Cortex of kidney (tissue), 1 donor: ENCODE measurements at places on chromosomes 16 and 17.

DNA sequence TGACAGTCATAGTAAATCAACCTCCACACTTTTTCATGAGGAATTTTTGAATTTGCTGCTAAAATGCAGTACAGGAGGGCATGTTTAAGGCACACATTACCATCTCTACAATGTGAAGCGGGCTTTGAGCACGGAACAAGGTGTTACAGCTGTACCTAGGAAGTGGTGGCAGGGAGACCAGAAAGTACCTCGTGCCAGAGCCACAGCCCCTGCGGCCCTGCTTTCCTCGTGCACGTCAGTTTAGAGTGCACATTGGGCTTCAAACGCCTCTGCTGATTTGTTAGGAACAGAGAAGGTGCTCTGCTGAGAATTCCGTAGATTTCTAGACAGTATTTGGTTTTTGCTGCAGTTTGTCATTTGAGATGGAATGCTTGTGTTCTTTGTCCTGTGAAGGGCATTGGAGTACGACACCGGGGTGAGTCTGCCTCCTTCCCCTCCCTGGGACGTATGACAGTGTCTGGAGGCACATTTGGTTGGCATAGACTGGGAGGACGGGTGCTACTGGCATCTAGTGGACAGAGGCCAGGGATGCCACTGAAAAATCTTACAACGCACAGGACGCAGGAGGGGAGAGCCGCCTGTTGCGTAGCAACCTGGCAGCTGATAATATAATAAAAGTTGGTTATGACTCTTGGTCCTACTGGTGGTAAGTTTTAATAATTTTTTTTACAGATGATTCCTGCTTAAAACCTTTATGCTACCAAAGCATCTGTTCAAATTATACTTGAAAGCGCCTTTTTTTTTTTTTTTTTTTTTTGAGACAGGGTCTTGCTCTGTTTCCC lies 9.1 kb downstream of the FOXK2 start:
- no peak for DNase-seq

DNA sequence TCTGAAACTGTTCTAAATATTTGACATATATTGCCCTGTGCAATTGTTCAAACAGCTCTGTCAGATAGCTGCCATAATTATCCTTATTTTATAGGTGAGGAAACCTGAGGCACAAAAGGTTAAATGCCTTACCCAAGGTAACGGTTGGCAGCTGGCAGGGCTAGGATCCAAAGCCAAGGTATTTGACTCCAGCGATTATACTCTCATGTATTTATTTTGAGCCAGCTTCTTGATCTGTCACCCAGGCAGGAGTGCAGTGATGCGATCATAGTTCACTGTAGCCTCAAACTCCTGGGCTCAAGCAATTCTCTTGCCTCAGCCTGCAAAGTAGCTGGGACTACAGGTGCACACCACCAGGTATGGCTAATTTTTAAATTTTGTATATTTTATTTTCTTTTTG lies 7.2 kb downstream of the ENO3 start:
- no peak for DNase-seq

- DNase-seq, result no peak
Observed at GRCh38 chr16:29789775-29790182, 772 bp upstream of the KIF22 start.

DNA sequence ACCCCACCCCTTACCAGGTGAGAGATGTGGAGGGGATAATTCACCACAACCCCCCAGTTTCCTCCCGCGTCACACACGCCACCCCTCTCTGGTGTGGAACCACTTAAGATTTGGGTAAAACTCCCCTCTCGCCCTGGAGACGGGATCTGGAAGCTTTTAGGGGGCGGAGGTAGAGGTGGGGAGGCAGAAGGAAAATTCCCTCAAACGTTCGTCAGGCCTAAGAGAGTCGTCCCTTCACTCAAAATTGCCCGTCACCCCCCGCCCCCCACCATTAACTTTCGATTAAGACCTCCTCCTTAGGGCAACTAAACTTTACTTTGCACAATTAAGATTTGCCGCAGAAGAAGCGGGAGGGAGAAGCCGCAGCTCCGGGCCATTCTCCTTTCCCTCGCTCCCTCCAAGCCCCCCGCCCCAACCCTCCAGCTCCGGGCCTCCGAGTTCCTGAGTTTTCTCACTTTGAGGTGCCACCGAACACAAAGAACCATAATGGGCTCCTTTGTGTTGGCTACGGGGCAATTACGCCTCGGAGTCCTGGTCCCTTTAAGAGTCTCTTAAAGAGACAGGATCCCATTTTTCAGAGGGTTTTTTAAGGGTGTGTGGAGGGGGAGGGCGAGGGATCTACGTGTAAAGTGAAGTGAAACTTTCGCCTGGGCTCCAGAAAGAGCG lies 985 bp upstream of the FZD2 start:
- DNase-seq, result no peak

DNA sequence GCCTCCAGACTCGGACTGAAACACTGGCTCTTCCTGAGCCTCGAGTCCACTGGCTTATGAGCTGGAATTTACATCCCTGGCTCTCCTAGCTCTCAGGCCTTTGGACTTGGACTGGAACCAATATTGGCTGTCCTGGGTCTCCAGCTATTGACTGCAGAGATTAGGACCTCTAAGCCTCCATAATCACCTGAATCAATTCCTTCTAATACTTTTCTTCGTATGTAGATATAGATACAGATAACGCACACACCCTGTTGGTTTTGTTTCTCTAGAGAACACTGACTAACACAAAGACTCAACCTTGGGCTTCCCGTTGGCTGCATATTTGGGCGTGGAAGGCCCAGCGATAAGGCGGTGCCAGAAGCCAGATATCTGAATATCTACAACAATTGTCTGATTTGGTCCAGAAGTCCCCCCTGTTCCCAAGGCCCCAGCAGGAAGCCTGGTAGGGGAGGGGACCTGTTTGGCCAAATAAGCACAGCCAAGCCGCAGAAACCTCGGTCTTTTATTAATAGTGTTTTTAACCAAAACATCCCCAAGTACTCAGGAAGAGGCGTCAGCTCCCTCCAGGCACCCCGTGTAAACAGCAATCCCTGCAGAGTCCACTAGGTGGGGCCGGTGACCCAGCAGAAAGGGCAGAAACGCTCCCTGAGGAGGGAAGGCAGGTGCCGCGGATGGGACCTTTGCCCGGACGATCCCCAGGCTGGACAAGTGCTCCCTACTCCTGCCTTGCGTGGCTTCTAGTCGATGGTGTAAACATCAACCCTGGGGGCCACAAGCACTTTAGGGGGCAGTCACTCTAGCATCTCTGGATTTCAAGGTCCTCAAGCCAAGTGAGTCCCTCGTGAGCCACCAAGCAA lies 57.0 kb downstream of the ABR start:
- DNase-seq, result no peak

- no peak for DNase-seq
Observed at GRCh38 chr17:64780096-64781013, 118.2 kb upstream of the SMURF2 start.

GRCh38 chr16:17389384-17389783 lies 81.4 kb downstream of the XYLT1 start:
- DNase-seq, result no peak

- DNase-seq, result no peak
Observed at GRCh38 chr17:45965812-45966211, 33.2 kb upstream of the STH start.

DNA sequence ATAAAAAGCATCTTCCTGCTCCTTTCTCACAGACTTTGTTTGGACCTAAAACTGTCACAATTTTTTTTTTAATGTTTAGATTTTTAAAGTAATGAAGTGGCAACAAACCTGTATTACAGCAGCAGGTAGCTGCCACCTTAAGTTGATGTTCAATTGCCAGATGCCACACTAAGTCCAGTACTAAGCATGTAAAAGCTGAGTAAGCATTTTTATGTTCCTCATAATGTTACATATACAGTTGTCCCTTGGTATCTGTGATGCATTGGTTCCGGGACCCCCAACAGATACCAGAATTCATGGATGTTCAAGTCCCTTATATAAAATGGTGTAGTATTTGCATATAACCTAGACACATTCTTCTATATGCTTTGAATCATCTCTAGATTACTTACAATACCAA lies 45.1 kb downstream of the TNRC6A start:
- no peak for DNase-seq

- DNase-seq, result no peak
Observed at GRCh38 chr17:17207998-17208397, 1.9 kb upstream of the PLD6 start.

DNA sequence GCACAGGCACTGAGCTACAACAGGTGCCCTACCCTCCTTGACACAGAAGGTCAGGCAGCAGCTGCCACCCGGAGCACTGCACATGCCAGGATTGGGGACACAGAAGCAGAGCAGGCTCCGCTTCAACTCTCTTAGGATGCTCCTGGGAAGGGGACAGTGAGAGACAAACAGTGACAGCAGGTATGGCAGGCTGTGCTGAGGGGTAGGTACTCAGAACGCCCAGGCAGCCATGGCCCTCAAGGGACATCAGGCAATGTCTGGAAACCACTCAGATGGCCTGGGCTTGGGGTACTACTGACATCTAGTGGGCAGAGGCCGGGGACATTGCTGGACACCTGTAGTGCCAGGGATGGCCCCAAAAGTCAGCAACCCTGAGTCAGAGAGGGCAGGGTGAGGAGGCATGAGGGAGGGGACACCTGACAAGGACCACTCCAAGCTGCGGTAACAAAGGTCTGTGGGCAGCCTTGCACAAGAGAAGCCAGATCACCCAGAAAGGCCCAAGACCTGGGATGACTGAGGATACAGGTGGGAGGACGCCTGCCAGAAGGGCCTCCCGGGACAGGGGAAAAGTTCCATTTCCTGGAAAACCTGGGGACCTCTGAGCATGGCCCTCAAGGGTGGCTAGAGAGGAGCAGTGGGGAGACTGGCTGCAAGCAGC lies 21.2 kb downstream of the PEMT start:
- DNase-seq, result no peak

DNA sequence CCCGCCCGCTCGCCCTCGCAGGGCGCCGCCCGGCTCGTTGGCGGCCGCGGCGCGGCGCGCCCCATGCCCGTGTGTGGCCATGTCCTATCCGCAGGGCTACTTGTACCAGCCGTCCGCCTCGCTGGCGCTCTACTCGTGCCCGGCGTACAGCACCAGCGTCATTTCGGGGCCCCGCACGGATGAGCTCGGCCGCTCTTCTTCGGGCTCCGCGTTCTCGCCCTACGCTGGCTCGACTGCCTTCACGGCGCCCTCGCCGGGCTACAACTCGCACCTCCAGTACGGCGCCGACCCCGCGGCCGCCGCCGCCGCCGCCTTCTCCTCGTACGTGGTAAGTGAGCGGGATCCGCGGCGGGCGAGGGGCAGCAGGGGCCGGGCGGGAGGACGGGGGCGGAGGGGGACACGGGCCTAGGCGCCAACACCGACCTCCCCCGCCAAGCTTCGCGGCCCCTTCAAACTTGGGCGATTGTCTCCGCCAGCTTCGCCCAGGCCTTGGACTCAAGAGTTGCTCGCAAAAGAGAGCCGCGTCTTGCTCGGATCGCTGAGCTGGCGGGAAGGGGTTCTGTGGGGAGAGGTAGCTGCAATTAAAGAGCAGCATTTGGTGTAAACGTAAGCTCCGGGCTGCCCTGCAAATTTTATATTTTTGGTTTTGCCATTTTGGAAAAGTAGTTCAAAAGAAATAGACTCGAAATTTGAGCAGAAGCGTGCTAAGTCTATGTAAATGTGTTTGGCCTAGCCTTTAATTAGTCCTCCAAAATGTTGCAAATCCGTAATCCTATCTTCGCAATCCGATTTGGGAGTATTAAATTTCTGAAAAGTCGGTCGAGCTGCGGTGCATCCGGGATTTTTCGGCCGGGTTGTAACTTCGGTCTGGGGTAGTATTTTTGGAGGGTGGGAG lies 702 bp downstream of the IRX5 start:
- DNase-seq, result no peak

- DNase-seq, result no peak
Observed at GRCh38 chr17:57570724-57571344, 174.3 kb downstream of the CCDC182 start.

GRCh38 chr16:24970708-24971107 lies 44.5 kb downstream of the ARHGAP17 start:
- no peak for DNase-seq

DNA sequence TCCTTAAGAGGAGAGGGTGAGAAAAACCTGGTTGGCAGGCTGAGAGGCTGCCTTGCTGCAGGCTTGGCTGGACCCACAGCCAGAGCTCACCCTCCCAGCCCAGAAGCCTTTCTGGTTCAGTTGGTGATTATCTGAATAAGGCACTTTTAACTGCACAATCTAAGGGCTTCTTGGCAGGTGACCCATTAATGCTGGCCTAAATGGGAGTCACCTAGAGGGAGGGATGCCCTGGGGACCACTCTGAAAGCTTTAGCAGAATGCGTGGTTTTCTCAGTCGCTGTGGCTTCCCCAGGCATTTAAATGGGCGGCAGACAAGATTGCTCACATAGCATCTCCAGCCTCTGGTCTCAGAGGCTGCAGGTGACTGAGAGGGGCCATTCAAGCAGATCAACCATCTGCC lies 33.2 kb upstream of the SHISA9 start:
- DNase-seq, result no peak

DNA sequence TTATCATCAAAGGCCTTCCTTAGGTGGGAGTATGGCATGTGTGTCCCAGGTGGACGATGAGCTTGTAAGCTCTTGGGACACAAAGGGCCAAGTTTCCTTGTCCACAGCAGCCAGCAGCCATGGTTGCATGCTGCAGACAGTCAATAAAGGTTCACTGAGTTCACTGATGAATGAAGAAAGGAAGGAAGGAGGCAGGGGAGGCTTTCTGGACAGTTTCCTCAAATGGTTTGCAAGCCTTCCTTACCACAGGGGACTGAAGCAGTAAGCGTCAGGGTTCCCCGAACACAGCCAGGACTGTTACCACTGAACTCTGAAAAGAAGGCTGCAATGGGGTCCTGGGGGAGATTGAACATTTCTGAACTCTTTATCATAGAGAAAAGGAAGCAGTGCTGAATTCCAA lies 111.1 kb downstream of the GAS7 start:
- no peak for DNase-seq

GRCh38 chr16:29811170-29811895 lies 660 bp upstream of the PRRT2 start:
- DNase-seq, result no peak

DNA sequence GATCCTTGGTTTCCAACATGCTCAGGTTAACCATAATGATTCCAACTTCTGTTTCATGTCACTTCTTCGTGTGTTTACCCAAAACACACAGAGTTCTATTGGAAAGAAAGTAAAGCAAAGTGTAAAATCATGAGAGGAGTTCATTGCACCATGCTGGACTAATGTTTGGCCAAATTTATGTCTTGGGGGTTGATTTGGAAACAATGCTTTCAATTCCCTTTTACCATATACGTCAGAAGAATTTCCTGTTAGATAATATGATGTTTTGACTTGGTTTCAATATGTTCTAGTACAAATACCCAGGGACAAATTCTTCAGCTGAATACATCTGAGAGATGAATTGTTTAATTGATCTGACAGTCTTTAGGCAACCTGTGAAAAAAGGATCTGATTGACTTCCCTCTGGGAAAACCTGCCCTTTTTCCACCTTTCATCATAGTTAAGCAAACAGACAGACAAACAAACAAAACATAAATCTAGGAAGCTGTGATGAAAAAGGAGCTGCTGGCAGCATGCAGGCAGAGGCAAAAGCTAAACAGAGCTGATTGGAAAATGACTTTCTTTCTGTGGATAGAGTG lies 26.0 kb upstream of the MPHOSPH6 start:
- no peak for DNase-seq

GRCh38 chr16:8905795-8906591 lies 23.8 kb downstream of the LITAFD start:
- no peak for DNase-seq
